ENCODE measurements at places on chromosomes 1 and 21.

- no peaks in the 10 kb centered on the region for H3K4me1 ChIP-seq
- H3K4me3 ChIP-seq: no peak overlapping the region
- no peaks in the 10 kb centered on the region for H3K27me3 ChIP-seq
- no peak overlapping the region for H3K27ac ChIP-seq
Observed at GRCh38 chr1:165862448-165862847, 35.0 kb downstream of the UCK2 start.

DNA sequence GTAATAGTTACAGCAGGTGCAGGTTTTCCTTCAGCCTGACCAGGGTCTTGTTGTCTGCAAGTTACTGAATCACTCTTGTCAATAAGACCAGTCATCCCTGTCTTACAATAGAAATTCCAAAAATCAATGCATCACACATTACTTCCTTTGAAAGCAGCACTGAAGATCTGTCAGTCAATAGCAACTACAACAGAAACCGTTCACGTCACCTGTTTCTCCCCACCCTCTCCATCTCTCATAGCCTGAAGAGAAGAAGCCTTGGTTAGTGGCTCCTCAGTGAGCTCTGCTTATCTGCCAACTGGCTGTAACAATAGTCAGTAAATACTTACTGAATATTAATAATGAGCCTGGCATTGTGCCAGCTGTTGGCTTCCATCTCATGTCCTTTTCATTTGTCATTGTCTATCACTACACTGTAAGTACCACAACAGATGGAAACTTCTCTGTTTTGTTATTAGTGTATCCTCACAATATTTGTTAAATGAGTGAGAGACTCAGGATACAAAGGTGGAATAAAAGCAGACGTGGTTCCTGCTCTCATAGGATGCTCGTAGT, 195.2 kb downstream of the S1PR1 start:
- H3K4me1 ChIP-seq: no peaks in the 10 kb centered on the region
- no peak overlapping the region for H3K4me3 ChIP-seq
- no peaks in the 10 kb centered on the region for H3K36me3 ChIP-seq
- H3K27me3 ChIP-seq: no peaks in the 10 kb centered on the region
- no peak overlapping the region for H3K27ac ChIP-seq

DNA sequence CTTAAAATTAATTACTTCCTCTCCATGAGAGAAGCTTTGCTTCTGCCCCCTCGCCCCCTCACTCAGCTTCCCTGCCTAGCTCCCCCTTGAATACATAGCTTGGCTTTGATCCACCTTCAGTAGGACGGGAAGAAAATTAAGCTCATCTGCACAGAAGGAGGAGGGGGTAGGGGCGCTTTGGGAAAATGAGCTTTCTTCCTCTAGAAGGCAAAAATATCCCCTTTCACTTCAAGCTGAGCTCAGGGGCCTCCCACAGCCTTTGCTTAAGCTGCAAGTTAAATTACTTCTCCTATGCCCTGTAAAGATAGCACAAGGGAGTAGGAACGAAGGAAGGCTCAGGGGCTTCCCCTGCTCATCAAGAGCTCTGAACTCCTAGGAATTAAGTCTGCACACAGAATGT, 65.2 kb upstream of the GOLT1A start:
- H3K27me3 ChIP-seq: no peaks in the 10 kb centered on the region
- DNase-seq: no peak
- no peaks in the 10 kb centered on the region for H3K36me3 ChIP-seq
- no peak overlapping the region for H3K27ac ChIP-seq
- H3K4me3 ChIP-seq: no peak overlapping the region

DNA sequence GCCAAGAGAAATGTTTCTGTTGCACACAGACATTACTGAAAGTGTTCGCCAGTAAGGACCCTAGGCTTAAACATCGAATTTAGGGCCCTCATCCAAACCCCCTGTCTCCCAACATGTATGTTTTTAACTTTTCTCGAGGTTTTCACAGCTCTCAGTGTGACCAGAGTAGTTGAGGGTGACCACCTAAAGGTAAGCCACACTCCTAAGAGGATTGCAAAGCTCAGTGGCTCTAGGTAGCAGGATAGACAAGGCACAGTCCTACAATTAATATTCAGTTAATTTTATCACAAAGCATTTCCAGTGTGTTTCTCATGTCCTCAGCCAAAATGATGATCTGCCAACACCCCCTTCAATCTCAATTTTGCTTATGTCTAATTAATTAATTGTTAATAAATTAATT, 695 bp upstream of the ALG14 start:
- no peak overlapping the region for H3K27ac ChIP-seq
- no peaks in the 10 kb centered on the region for H3K27me3 ChIP-seq
- H3K4me3 ChIP-seq: no peak overlapping the region
- no peaks in the 10 kb centered on the region for H3K36me3 ChIP-seq

DNA sequence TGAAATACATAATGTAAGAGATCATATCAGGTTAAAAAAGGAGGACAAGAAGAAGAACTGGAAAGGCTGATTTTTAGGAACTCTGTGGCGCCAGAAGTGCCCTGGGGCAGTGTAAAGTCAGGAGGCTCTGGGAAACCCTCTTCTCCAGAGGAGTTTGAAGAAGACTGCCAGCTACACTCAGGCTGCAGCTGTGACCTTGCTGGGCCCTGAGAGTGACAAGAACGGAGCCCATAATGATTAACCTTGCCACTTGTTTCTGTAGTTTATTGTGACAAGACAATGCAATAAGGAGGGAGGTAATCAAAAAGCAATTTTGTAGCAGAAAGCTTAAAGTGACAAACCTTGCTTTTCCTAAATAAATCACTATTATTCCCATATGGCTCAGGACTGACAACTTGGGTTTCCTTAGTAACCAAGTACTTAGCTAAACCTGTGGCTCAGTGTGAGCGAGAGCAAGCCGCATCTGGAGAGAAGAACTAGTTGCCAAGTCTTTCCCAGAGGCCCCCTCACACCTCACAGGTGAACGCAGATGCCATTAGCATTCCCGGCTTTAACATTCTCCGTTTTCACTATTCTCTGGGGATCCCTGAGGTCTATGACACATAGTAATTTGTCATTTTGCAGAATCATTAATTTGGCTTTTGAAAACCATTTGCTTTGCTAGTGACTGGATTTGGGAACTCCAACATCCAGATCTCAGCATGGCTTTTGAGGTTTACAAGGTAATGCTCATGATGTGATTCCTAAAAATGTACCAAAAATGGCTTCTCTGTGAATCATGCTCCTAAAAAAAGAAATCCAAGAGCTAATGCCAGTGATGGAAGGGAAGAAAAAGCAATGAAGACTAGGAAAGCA, 115.9 kb downstream of the OMA1 start:
- no peaks in the 10 kb centered on the region for H3K36me3 ChIP-seq
- no peak overlapping the region for H3K4me3 ChIP-seq
- H3K27ac ChIP-seq: no peak overlapping the region
- H3K4me1 ChIP-seq: peaks cover 7% of the 10 kb centered on the region
- H3K27me3 ChIP-seq: no peaks in the 10 kb centered on the region

GRCh38 chr1:154352581-154353459, 27.5 kb downstream of the ATP8B2 start:
- peaks cover 8% of the 10 kb centered on the region for H3K4me1 ChIP-seq
- H3K27ac ChIP-seq: no peak overlapping the region
- H3K36me3 ChIP-seq: peaks cover 6% of the 10 kb centered on the region
- peak; percentile 78 for DNase-seq

DNA sequence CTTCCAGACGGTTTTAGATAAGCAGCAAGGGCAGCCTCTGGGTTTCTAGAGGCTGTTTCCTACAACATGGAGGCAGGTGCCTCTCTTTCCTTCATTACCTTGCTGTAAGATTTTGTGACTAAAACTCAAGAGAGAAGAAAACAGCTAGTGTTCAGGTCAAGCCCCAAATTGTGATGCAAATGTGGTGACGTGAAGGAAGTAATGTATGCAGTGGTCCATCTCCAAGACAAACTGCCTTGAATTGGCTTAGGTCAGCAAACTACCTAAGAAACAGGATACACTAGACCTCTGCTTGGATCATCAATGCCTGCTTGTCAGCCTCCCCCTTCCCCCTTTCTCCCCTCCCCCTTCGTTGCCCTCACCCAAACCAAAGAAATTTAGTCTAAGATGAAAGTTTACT, 28.9 kb upstream of the RIPK4 start:
- H3K27me3 ChIP-seq: no peaks in the 10 kb centered on the region
- no peaks in the 10 kb centered on the region for H3K36me3 ChIP-seq

GRCh38 chr1:54979327-54979891, 1.0 kb upstream of the TMEM61 start:
- no peak for DNase-seq
- no peak overlapping the region for H3K27ac ChIP-seq
- no peak overlapping the region for H3K4me3 ChIP-seq
- no peaks in the 10 kb centered on the region for H3K36me3 ChIP-seq
- peaks cover 4% of the 10 kb centered on the region for H3K4me1 ChIP-seq

DNA sequence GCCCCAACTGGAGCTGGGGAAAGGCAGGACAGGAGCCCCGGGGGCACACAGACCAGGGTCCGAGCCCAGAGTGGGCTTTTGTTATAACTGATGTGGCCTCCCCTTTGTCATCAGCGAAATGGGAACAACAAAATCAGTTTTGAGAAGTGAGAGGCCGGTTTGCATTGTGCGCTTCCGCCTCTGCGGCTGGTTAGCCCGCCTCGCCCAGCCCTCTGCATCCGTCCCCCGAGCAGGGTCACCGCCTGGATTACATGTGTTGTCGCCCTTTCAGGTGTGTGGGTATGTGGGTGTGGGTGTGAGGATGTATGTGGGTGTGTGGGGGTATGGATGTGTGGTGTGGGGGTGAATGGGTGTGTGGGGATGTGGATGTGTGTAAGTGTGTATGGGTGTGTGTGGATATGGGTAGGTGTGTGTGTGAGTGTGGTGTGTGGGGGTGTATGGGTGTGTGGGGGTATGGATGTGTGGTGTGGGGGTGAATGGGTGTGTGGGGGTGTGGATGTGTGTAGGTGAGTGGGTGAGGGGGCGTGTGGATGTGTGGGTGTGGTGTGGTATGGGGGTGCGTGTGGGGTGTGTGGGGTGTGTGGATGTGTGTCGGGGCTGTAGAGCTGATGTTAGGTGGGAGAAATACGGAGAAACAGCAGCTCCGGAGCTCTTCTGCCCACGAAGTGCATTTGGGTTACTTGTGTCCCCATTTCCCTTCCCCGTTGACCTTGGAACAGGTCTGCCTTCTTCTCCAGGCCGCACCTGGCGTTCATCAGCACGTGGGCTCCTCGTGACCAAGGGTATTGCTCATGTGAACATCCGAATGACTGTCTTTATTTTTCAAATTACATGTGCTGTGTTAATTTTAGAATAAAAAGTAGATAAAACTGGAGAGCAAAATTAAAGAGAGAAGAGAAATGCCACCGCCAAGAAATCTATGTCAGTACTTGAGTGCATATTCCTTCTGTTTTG, 67.6 kb downstream of the FHAD1 start:
- no peaks in the 10 kb centered on the region for H3K4me1 ChIP-seq
- H3K36me3 ChIP-seq: no peaks in the 10 kb centered on the region
- H3K4me3 ChIP-seq: no peak overlapping the region
- H3K27ac ChIP-seq: no peak overlapping the region
- H3K27me3 ChIP-seq: no peaks in the 10 kb centered on the region

DNA sequence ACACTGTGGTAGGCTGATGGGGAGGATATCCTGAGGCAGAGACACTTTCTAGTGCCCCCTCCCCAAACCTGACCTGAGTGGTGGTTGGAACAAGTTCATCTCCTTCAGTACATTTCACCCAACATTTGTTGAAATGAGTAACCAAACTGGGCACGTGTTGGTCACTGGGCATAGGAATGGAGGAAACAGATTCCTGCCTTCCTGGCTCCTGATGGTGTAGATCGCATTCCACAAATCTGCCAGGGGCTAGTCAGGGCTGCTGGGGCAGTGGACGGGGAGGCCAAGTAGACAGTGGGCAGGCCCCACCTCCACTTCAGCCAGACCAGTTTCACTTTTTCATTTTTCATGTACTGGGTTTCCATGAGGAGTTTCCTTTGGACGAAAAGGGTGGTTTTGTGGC, 16.5 kb upstream of the ALX3 start:
- no peaks in the 10 kb centered on the region for H3K4me1 ChIP-seq
- H3K27me3 ChIP-seq: peaks cover 47% of the 10 kb centered on the region
- no peaks in the 10 kb centered on the region for H3K36me3 ChIP-seq
- H3K27ac ChIP-seq: no peak overlapping the region

Data from mesendoderm (in vitro differentiated cells).